ENCODE measurements at places on chromosomes 6 and 20.
A peak's percentile ranks its signal among the peaks of the same experiment; 100 is the strongest.

GRCh38 chr6:124158024-124158423 is 354.4 kb downstream of the NKAIN2 start:
- no peak for DNase-seq

DNA sequence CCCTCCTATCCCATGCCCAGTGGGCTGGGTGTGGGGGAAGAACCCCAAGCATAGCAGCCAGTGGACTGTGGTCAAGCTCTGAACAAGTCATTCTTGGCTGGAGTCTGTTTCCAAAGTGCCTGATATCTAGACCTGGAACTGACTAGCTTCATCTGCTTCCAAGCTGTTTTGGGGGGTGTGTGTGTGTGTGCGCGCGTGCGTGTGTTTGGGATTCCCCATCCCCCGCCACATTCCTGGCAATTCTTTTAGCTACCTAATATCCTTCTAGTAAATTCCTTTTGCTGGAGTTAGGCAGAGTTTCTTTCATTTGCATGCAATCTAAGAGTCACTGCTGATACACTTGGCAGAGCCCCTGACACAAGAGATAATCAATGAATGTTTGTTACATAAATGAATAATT is 7.8 kb downstream of the PAK5 start:
- DNase-seq, result no peak

DNA sequence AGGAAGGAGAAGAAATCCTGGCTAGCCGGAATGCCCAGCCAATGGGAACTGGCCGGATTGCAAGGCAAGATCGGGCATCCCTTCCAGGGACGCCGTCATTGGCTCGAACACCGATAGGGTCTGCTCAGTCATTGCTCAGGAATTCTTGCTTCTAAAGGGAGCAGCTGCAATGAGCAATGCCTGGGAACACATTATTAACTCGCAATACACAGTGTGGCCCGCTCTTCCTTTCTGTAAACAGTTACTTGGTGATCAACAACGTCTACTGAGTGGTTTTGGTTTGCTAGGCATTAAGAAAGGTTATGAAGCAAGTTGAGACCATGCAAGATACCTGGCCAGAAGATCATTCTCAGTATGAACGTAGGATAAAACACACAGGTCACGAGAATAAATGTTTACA is 165.4 kb upstream of the CITED2 start:
- DNase-seq, result no peak

DNA sequence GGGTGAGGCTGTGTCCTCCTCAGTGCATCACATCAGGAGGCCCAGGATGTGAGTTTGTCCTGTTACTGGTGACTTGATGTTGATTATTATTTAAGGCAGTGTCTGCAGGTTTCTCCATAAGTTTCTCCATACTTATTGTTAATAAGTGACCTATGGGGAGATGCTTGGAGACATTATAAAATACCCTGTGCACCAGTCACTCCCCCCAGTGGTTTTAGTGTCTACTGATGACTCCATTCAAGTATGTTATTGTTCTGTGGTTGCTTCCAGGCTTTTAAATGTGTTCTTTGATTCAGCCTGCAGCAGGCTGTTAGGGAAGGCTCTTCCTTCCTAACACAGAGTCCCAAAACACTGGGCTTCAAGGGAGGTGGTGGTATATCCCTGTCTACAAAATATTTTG is 14.6 kb upstream of the CST3 start:
- DNase-seq, result no peak

DNA sequence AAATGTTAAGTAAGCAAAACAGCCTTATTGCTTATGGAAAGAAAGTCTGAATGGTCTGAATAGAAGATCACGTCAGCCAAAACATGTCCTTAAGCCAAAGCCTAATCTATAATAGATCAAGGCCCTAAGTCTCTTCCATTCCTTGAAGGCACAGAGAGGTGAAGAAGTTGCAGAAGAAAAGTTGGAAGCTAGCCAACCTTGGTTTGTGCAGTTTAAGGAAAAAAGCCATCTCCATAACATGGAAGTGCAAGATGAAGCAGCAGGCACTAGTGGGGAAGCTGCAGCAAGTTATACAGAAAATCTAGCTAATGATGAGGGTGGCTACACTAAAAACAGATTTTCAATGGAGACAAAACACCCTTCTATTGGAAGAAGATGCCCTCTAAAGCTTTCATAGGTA is 29.1 kb downstream of the LRRN4 start:
- DNase-seq, result no peak

DNA sequence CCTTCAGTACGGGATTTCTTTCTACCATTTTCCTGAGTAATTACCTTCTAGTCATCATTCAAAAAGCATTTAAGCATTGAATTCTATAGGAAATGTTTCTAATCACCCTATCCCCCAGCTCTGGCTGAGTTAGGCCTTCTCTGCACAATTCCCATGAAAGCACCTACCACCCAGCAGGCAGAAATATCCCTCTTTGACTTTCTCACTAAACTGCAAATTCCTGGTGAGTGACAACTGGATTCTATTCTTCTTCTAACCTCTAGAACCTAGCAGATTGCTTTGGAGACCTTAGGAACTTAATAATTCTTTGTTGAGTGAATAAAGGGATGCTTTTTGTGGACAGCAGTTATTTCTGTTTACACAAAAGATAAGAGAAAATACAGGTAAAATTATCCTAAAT is 328.7 kb downstream of the LAMA2 start:
- DNase-seq, result no peak

- no peak for DNase-seq
These were observed 1.2 kb downstream of the ALDH8A1 start for GRCh38 chr6:134948691-134949090.

DNA sequence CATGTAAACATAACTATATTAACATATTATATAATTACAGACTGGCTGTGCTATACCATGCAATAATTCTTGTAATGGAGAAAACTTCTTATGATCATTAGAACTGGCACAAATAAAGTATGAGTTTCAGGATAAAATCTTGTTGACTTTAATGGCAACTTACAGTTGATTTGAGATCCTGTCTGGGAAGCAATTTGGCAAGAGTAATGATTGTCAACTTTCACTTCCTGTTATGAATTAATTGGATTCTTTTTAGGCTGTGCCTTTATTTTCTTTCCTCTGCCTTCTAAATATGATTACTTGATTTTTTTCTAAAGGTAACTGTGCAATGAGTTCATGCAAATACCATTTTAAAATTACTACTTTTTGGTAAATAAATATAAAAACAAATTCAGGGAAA is 158.1 kb upstream of the B3GAT2 start:
- no peak for DNase-seq

- DNase-seq, result no peak
These were observed 67.7 kb downstream of the SLC16A10 start for GRCh38 chr6:111154981-111155380.

DNA sequence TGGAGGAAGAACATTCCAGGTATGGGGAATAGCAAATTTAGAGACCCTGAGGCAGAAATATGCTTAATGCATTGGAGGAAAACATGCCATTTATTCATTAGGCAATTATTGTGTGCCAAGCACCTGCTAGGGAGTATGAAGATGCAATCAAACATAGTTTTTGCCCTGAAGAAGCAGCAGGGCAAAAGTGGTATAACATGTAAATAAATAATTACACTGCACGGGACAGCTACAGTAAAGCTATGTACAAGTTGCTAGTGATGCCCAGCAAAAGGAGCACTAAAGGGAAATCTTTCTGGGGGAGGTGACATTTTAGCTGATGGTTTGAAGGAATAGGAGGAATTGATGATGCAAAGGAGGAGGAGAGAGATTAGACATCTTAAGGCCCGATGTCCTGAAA is 624 bp upstream of the TJAP1 start:
- no peak for DNase-seq

DNA sequence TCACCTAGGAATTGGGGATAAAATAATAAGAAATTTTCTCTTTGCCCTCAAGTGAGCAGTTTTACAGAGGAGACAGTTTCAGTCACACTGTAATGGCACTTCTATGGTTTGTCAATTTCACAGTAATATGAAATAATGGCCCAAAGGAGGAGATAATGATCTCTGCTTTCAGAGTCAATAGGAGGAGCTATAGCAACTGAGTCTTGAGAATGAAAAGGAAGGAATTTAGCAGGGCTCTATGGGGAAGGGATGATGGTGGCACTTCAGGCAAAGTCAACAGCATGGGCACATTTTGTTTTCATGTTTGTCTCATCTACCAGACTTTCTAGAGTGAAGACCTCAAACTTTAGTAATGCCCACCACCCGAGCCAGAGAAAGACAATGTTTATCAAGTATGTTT is 138.3 kb upstream of the HMGN3 start:
- no peak for DNase-seq

DNA sequence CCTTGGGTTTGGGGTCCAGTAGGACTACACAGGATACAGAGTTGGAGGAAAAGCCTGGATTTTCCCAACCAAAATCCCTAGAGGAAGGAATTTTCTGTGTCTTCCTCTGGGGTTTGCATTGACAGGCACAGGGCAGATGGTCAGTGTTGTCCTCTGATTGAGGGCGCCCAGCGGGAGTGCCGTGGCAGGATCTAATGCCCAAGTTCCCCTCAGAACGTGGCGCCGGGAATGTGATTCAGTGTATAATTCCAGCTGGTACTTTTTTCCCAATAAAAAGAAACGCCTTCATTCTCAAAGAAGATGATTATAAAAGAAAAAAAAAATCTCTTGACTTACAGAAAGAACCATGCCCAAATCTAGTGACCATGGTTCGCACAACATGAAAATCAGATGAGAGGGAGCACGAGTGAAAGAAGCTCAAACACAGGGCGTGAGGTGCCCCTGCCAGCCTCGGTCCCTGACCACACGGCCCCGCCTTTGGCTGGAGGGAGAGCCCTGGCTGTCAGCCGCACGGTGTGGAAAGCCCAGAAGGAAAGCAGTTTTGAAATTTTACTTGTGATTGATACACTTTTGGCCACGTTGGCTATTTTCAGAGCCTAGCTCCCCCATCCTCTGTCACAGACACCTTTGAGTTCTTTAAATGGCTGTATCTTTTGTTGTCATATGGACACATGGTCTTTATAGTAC is 31.6 kb downstream of the VEGFA start:
- DNase-seq, result peak; percentile 65

DNA sequence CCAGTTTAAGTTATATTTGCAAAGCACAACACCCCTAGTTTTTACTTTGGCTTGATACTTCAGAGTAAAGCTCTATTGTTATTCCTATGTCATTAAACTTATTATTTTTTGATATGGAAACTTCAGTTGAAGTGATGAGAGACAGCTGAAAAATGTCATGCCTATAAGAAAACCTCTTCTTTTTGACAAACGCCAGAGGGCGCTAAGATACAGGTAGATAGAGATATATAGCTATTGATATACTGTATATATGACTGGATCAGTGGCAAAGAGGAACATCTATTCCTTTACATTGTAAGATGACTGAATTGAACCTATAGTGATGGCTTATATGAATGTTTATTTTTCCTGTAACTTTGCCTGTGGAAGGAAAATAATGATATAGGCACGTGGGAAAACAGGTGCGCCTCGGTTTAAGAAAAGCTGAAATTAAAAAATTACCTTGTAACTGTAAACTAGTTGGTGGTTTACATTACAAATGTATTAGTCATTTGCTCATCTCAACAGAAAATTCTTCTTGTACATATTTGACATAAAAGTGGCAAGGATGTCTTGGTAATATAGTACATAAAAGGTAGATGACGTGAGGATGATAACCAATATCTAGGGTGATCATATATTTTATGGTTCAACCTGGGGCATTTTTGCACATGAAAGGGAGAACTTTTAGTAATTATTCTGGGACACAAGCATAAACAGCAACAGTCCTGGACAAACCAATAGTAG is 74.1 kb downstream of the LAMA4 start:
- DNase-seq, result peak; percentile 42

- peak; percentile 33 for DNase-seq
These were observed 264.3 kb upstream of the PLN start for GRCh38 chr6:118283766-118284165.

- no peak for DNase-seq
These were observed 99.3 kb downstream of the BMP2 start for GRCh38 chr20:6866741-6867140.

Measured in cerebellum (tissue), 4 donors.